Colonic mucosa (tissue), 4 donors: ENCODE measurements at places on chromosomes 3 and 15. TPM values are rescaled to one million over a fixed set of nuclear protein-coding genes. Genes with fewer than 3 reads are reported as not detected.

SOX14 gene
- not detected for total RNA-seq

C15orf62 gene
- total RNA-seq = 0.80 TPM

FBLN2 gene
- total RNA-seq = 10.5 TPM

RASL12 gene
- total RNA-seq = 3.1 TPM

FBXL22 gene
- total RNA-seq = 2.1 TPM

SPATA12 gene
- total RNA-seq = not detected

PEX11A gene
- 14.7 TPM for total RNA-seq

LRRC58 gene
- total RNA-seq = 16.6 TPM

NOX5 gene
- 0.05 TPM for total RNA-seq

IVD gene
- total RNA-seq = 86.1 TPM

ZPLD1 gene
- total RNA-seq = not detected

SLC12A1 gene
- total RNA-seq = not detected

- DNase-seq = no peak
Observed at GRCh38 chr3:15113471-15113870, 14.5 kb upstream of the RBSN start.

DNA sequence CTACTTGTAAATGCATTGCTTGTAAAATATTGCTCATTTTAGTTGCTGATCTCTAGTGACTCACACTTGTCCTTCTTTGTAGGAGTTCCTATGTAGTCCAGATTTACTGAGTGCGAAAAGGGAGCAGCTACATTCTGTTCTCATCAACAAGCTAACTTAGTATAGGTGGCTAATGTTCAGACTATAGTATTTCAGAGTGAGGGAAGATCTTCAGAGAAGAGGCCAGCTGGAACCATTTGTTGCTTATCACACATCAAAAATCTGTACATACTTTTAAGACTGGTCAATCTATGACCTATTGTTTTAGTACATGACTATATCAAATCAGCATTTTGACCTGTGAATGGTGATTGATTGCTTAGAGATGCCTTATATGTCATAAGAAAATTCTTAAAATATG is 71.3 kb upstream of the THSD4 start:
- no peak for DNase-seq

DNA sequence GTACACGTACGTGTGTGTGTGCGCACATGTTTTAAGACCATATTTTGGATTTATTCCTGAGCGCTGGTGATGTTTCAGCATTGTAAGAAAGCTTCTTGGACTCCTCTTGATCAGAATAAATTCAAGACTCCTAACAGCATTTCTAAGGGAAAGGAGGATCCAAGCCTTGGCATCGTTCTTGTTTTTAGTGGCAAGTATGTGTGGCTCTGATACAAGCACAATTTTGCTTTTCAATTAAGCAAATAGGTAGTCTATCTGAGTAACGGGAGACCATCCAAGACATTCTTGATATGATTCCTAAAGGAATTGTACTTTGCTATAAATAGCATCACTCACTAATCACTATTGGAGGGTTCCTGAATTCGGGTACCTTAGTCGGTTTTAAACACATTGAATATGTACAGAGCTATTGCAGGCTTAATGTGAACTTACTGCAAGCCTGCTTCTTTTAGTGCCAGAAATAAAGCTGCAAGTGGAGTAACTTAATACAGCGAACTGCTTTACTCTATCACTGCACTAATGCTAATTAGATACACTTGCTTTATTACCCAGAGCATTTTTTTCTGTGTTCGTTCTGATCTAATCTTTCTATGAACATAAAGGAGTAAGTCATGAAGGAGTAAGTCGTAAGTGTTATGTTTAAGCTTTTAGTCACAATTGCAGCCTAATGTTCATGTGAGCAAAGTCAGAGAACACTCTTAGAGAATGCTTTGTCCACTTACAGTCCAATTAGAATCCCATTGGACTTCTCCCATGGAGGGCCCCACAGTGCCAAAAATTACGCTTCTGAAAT is 186.3 kb downstream of the MCTP2 start:
- no peak for DNase-seq

GRCh38 chr3:36871379-36872126 is 73.3 kb downstream of the TRANK1 start:
- no peak for DNase-seq

DNA sequence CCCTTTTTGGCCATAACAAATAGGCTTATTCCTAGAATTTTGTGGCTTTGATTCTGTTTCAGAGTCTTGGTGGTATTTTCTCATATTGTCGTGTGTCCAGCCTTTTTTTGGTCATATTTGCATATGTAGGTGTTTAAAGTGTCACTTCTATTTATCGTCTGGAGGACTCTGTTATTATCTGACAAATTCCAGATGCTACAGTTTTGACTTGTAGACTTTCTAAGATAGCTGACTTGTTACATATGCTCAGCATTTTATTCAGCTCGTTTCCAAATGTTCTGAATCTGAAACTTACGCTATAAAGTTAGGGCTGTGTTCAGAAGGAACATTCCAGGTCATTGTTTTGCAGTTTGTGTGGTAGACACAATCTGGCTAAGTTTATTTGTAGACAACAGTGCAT is 1.9 kb downstream of the PPP4R2 start:
- DNase-seq = no peak

DNA sequence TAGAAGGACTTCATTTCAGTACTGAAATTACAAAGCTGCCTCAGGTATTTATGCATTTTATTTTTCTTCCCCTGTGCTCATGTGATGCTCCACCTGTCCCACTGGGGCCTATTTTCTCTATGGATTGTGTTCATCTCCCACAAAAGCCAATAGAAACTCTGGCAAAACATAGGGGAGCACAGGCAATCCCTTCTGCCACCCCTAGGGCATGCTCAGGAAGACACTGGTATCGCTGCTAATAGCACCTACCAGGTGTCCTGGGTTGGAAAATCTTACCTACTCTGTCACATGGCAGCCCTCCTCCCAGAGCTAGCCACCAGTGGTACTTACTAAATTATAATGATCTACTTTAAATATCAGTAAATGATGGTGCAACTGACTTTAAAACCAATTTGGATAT is 427.4 kb downstream of the FGF12 start:
- DNase-seq = no peak

DNA sequence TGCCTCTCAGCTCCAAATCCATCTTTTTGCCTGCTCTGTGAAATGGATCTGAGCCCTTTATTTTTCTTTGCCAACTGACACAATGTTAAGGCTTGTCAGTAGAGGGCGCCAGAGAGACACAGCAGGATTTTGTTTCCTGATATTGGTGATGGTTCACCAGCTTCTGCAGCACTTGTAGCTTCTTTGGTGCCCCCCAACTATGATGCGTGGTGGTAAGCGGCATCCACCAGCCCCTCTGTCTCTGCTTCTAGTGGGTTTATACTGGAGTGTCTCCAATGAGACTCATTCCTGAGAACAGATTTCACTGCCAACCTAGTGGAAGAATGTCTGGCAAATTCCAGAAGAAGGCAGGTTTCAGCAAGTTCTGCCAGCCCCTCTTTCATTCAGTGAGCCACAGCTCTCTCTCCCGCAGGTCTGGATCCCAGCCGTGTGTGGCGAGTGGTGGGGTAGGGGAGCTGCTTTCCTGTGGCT is 471.9 kb upstream of the FRG2C start:
- peak; percentile 51 for DNase-seq

DNA sequence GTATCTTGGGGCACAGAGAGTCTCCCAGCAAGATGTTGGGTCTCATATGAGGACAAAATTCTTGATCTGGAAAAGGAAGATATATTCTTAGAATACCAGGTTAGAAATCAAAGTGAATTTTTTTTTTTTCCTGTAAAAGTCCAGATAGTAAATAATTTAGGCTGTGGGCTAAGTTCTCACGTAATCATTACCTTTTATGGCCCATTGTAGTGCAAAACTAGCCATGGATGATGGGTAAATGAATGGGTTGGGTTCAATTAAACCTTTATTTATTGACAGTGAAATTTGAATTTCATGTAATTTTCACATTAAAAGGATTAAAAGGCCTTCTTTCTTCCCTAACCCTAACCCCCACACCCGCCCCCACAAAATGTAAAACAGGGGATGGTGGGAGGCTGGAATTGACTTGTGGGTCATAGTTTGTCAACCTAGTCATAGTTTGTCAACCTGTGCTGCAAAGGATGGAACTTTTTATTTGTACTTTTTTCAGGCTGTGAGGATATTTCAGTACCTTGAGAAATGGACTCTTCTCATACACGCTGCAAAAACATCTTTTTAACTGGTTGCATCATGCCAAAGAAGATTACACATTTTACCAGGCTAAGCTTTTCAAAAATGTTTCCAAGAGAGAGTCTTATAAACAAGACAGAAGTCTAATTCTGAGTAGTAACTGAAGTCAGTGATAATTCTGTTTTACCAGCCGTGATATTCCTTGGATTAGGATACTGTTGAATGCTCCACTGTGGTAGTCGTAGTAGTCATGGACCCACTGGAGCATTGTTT is 138.8 kb downstream of the AKAP13 start:
- DNase-seq = no peak

- DNase-seq = no peak
Observed at GRCh38 chr3:182027366-182027765, 315.6 kb downstream of the SOX2 start.

DNA sequence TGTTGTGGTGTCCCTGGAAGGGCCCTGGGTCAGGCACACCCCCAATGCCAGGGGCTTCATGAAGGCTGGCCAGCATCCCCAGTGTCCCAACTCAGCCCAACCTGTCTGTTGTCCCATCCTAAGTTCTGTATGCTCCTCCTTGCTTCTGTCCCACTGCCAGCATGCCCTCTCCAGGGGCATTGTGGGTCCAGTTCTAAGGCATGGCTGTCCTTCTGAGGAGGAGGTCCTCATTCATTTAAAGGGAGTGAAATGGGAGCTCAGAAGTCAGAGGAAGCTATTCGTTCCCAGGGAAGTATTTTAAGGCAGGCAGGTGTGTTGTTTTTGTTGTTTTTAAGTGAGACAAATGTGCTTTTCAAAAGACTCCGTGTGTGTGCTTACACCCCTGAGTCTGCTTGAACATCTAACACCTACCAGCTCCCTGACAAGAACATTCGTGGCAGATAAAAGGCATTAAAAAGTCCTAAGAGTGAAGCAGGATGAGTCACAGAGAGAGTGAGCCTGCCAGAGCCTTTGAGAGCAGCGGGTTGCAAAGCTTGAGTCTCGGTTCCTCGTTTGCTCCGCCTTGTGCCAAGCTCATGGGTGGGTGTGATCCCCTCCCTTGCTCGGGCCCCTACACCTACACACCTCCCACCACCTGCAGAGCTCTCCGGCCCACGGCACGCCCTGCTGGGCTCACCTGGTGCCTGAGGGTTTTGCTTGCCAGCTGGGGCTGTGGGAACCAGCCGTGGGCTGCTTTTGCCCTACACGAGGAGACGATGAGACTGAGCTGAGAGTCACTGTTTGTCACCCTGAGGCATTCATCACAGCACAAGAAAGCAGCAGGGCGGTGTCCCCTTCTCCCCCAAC is 183.4 kb upstream of the TOPAZ1 start:
- no peak for DNase-seq

GRCh38 chr3:19559724-19560442 is 374.1 kb downstream of the EFHB start:
- DNase-seq = no peak

- DNase-seq = no peak
Observed at GRCh38 chr3:46386205-46386604, 15.5 kb downstream of the CCR5 start.

GRCh38 chr15:45093013-45093412 is 21.0 kb downstream of the DUOX2 start:
- DNase-seq = no peak

- no peak for DNase-seq
Observed at GRCh38 chr3:52006017-52006819, 10.5 kb upstream of the RPL29 start.

DNA sequence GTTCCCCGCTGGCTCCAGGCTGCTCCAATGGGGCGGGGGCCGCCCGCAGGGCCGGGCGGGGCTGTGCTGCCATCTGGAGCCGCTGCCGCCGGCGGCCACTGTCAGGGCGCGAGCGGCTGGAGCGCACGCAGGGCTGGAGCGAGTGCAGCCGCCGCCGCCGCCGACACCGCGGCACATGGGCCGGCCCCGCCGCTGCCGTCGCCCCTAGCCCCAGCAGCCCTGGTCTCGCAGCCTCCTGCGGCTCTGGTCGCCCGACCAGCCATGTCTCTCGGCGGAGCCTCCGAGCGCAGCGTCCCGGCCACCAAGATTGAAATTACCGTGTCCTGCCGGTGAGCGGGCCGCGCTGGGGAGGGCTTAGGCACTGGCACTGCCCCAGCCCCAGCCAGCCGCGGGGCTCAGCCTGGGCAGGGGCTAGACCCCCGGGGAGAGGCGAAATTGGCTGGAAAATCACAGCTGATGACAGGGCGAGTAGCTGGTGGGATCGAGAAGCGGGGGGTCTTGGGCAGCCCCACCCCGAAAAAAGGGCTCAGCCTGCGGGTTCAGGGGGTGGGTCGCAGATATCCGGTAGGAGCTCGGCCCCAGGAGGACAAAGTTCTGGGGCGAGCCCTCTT is at the start of gene CPNE9:
TSS of gene CPNE9 (plus strand) at position 98 of the 611 bp plus-strand sequence. CDS start at position 262, 164 bp downstream.
- no peak for DNase-seq

DNA sequence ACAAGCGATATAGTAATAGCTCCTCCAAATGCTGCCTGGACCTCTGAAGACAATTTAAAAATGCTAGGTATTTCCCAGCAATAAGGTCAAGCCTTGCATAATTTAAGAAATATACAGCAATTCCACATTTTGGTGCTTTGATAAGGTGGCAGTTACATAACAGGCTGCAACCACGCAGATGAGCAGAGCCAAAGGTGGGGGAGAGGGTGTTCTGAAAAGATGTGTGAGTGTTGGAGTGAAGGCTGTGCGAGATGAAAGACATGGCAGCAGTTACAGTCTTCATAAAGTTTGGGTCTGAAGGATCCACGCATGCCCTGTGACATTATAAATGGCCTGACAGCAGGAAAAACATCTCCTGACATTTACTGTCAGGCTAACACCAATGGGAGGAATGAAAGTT is 26.1 kb downstream of the CTDSPL start:
- DNase-seq = no peak
